ENCODE measurements at places on chromosomes 5 and 9.
A peak's percentile ranks its signal among the peaks of the same experiment; 100 is the strongest.

DNA sequence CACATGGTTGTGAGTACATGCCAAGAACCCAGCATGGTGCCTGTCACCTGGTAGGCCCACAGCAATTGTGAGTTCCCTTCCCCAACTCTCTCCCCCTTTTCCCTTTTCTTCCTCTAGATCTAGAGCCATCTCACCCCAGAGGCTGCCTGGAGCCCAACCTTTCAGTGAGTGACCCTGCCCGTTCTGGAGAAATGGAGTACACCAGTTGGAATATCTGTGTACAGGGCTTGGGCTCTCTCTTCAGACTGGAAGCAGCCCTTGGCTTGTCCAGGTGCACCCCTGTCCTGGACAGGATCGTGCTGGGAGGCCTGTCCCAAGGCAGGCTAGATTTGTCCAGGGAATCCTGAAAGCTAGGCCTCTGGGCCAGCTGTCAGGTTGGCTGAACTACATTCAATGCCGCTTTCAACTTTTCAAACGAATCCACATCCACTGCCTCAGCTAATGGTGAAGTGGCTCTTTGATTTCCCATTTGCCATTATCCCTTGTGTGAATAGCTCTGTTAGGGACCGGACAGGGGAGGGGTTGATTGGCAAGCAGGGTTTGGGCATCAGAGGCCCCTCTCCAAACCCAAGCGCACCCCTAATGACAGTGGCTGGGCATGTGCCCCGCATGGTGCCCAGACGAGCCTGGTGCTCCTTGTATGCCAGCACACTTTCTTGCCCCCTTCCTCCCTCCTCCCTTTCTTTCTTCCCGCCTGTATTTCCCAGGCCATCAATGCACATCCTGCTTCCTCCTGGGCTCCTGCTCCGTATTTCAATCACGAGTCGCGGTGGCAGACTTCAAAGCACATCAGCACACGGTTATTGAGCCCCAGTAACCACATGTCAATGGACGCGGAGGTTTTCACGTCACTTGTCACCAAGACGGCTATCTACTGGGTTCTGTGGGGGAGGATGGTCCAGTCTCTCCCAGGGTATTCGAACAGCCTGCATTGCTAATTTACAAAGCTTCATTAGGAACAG, 211.2 kb downstream of the DAB2IP start:
- DNase-seq = no peak

GRCh38 chr9:78614892-78615291, 318.0 kb downstream of the PSAT1 start:
- DNase-seq = peak; percentile 49

DNA sequence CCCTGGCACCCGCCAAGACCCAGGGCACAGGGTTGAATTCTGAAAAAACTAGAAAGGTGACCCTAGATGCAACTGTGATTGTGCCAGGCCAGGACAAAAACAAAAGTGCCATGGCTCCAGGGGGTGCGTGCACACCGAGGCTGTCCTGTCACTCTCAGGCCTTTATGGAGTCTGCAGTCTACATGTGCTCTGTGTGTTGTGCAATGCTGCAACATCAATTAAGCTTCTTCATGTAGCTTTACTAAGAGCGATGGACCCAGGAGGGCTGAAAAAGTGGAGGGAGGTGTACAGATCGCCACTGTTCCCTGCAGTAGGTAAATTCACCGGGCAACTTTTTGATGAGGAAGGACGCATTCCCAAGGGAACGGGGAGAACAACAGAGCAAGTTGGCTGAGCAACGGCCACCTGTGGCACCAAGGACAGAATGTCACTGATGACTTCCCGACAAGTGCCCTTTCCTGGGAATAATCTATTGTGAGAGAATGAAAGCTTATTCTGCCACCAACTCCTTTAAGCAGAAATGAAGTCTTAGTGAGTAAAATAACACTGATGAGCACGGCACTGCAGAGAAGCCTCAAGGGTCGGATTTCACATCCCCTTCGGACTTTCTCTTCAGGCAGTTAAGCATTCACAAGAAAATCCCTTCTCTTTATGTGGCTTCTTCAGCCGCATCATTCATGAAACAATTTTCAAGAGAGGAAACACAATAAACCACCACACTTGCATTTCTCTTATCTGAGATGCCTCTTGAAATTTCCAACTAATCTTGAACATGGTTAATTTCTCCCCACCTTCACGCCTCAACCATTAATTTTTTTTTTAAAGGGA, 149.6 kb downstream of the DROSHA start:
- peak; percentile 28 for DNase-seq

DNA sequence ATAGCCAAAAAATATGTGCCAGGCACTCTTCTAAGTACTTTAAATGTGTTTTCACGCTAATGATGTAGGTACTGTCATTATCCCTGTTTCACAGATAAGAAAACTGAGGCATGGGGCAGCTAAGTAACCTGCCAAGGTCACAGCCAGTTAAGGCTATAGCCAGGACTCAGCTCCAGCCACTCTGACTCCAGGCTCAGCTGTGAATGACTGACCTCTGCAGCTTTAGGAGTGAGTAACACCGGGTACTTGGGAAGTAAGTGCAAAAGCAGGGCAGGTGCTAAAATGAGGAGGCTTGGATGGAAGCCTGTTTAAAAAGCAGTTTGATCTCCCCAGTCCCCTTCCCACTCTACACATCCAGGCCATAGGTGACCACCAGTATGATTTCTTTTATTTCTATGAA, 10.6 kb upstream of the SHC3 start:
- no peak for DNase-seq

- no peak for DNase-seq
Measured at GRCh38 chr5:160685219-160685618, 166.8 kb downstream of the ATP10B start.

GRCh38 chr9:114937516-114937915, 7.1 kb upstream of the TNFSF8 start:
- DNase-seq = no peak
